Muscle of back (tissue), 13 donors: ENCODE measurements at places on chromosomes 13 and 19. TPM values are rescaled to one million over a fixed set of nuclear protein-coding genes. Genes with fewer than 3 reads are reported as not detected.

GRCh38 chr13:44384778-44385177 lies 11.2 kb downstream of the SERP2 start:
- DNase-seq = no peak

The SUGP2 gene
- 76.6 TPM for polyA plus RNA-seq

The PCDH9 gene
- 2.4 TPM for polyA plus RNA-seq

The BRSK1 gene
- 5.0 TPM for polyA plus RNA-seq
